Activated CD4-positive, alpha-beta memory T cell treated with anti-CD3 and anti-CD28 coated beads, Interleukin-2, amount 10 ng/mL, durations not matched to agents 7 days and 5 days (primary cell): ENCODE measurements at places on chromosomes 7 and 10. TPM values are rescaled to one million over a fixed set of nuclear protein-coding genes. Genes with fewer than 3 reads are reported as not detected.

Gene RAB19
- total RNA-seq, result 4.8 TPM

Gene ABCA13
- total RNA-seq, result not detected

Gene DYDC2
- not detected for total RNA-seq

Gene POLD2
- 82.3 TPM for total RNA-seq

DNA sequence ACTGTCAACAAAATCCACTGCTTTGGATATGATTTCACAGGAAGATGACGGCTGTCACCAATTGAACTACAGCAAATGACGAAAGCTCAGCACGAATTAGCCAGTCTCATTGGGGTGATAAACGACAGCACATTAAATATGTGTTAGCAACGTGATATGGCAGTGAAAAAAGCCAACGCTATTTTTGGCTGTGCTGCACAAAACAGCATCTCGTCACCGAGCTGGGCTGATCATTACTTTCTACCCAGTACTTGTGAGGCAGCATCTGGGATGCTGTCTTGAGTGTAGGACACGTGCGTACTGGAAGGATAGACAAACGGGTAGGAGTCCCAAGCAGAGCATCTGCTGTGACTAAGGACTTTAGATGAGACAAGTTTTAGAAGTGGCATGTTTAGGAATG, 138.3 kb downstream of the EXOC4 start:
- no peak for DNase-seq
- H3K4me3 ChIP-seq, result no peak overlapping the region
- H3K36me3 ChIP-seq, result peaks cover 3% of the 10 kb centered on the region

DNA sequence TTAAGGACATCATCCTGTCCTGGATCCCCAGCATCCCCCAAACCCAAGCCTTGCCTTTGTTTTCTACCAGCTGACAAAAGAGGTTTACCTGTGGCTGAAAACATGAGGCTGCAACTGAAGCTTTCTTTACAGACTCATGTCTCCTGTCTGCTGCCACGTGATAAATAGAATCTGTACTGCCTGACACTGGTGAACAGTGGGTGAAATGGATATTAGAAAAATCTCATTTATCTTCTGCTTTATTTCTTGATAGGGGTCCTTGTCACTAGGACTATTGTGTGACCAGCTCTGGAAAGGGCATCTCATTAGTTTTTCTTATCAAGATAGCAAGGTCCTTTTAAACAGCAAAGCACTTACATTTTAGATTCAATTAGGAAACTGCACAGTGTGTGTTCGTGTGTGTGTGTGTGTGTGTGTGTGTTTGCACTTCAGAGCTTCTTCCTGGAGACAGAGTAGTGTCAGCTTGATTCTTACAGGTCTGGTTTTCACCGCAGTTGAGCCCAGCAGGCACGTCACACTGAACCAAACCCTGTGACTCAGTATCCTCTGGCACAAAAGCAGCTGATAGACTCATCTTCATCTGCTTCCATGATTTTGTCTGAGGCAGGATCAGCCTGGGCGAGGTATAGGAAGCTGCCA, 373.5 kb upstream of the CELF2 start:
- H3K27ac ChIP-seq, result no peak overlapping the region
- H3K4me3 ChIP-seq, result no peak overlapping the region
- DNase-seq, result no peak
- no peaks in the 10 kb centered on the region for H3K4me1 ChIP-seq
- no peaks in the 10 kb centered on the region for H3K36me3 ChIP-seq
- H3K27me3 ChIP-seq, result peaks cover 7% of the 10 kb centered on the region

GRCh38 chr7:107186240-107186639, 17.4 kb downstream of the HBP1 start:
- peaks cover 44% of the 10 kb centered on the region for H3K36me3 ChIP-seq
- H3K4me1 ChIP-seq, result no peaks in the 10 kb centered on the region
- H3K4me3 ChIP-seq, result no peak overlapping the region
- DNase-seq, result no peak
- no peaks in the 10 kb centered on the region for H3K27me3 ChIP-seq

DNA sequence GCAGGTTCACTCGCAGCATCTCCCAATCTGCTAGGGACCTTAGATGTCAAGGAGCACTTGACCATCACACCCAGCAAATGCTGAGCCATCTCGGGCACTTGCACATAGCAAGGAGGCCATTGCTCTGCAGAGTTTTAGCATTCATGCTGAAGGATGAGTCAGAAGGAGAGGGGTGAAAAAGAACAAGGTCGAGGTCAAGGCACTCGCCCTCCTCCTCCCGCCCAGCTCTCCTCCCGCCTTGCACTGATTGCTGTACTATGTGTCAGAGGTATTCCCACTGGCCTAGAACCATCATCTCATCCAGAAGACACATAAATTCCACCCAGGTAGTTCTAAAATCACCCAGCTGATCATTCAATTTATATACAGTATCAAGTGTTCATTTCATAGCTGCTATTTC, 255.1 kb upstream of the SP4 start:
- H3K27me3 ChIP-seq, result peaks cover 23% of the 10 kb centered on the region
- no peak overlapping the region for H3K27ac ChIP-seq
- H3K4me3 ChIP-seq, result no peak overlapping the region
- H3K36me3 ChIP-seq, result no peaks in the 10 kb centered on the region
- no peaks in the 10 kb centered on the region for H3K4me1 ChIP-seq
- no peak for DNase-seq

DNA sequence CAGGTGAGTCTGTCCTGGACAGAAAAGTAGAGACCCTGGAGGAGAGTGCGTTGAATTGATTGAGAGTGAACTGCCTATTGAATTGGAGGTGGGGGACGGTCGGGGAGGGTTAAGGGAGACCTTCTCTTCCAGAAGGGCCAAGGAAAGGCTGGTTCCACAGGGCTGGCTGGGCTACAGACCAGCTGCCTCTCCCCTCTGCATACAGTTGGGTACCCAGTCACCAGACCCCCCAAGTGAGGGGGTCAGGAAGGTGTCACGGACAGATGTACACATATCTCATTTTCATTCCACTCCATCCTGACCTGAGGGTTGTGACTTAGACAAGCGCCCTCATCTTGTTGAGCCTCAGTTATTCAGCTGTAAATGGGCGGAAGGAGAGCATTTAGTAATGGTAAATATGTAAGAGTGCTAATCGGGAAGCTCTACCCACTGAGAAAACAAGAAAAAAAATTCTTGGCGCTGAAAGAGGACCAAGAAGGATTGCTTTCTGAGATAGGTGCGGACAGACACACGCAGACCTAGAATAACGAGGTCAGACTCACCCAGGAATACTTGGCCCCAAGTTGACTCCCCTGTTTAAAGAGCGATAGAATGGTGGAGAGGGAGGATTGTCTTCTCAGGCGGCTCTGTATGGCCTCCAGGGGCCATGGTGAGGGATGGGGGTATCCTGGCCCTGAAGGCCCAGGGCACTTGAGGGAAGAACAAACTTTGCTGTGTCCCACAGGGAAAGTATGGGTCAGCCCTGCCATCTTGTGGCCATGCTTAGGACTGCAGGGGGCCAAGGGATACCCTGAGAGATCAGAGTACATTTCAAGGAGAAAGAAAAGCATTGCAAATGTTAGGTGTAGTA, 7.2 kb upstream of the MBL2 start:
- peak; percentile 39 for DNase-seq
- H3K27ac ChIP-seq, result no peak overlapping the region
- no peaks in the 10 kb centered on the region for H3K36me3 ChIP-seq
- H3K4me1 ChIP-seq, result no peaks in the 10 kb centered on the region
- H3K4me3 ChIP-seq, result no peak overlapping the region

DNA sequence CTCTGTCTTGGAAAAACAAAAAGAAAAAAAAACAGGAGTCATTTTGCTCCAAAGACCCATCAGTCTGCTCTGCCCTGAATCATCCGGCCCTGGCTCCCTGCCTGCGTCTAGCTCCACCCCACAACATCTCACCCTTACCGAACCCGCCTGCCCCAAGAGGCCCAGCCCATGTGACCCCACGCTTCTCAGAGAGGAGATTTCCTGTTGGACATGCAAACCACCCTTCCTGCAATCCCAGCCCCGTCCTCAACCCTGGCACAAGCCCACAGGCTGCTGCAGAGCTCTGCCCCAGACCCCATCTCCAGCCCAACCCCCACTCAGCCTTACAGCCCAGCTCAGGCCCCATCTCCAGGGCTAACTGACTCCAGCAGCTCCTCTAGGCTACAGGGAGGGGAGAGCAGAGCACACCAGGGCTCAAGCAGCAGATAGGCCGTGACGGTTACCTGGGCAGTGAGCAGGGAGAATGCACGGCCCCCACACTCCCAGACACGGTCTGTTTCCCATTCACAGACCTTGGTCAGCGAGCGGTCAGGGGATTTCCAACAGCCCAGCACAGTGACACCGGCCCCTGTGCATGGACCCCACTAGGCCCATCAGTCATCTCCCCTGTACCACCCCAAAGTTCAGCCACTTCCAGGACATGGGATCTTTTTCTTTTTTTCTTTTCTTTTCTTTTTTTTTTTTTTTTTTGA, 69.9 kb upstream of the GTF2I start:
- no peak for DNase-seq
- H3K27ac ChIP-seq, result no peak overlapping the region
- H3K4me3 ChIP-seq, result no peak overlapping the region
- no peaks in the 10 kb centered on the region for H3K27me3 ChIP-seq
- H3K36me3 ChIP-seq, result no peaks in the 10 kb centered on the region
- H3K4me1 ChIP-seq, result no peaks in the 10 kb centered on the region

- DNase-seq, result no peak
- peaks cover 50% of the 10 kb centered on the region for H3K27me3 ChIP-seq
- H3K27ac ChIP-seq, result no peak overlapping the region
- H3K36me3 ChIP-seq, result peaks cover 3% of the 10 kb centered on the region
Measured at GRCh38 chr10:93061594-93062513, 1.3 kb downstream of the CYP26C1 start.

DNA sequence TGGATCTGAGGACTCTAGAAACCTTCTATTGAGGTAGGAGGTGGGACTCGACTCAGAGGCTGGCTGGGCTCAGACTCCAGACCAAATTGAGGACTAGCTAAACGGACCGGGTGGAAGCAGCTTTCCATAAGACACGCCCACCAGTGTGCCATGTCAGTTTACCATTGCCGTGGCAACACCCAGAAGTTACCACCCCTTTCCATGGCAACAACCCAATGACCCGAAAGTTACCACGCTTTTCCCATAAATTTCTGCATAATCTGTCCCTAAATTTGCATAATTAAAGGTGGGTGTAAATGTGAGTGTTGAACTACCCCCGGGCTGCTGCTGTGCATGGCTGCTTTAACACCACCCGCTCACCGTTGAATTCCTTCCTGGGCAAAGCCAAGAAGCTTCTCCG, 58.9 kb downstream of the MICALL2 start:
- no peak for DNase-seq
- peaks cover 25% of the 10 kb centered on the region for H3K27me3 ChIP-seq
- H3K4me3 ChIP-seq, result no peak overlapping the region
- no peak overlapping the region for H3K27ac ChIP-seq
- H3K36me3 ChIP-seq, result no peaks in the 10 kb centered on the region
- no peaks in the 10 kb centered on the region for H3K4me1 ChIP-seq

DNA sequence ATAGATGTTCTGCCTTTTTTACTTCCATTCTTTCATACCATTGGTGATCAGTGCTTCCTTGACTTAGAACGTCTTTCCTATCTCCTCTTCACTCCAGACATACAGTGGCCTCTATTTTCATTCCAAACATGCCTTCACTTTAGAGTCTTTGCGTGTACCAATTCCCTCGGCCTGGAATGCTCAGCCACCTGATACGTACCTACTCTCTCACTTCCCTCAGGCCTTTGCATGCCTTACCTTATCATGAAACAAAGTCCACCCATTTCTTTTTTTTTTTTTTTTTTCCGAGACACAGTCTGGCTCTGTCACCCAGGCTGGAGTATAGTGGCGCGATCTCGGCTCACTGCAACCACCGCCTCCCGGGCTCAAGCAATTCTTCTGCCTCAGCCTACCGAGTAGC, 2.2 kb upstream of the CCNJ start:
- peaks cover 21% of the 10 kb centered on the region for H3K4me1 ChIP-seq
- H3K27ac ChIP-seq, result no peak overlapping the region
- no peak for DNase-seq
- no peak overlapping the region for H3K4me3 ChIP-seq
- H3K27me3 ChIP-seq, result peaks cover 16% of the 10 kb centered on the region
